ENCODE measurements at places on chromosomes 12 and 14.

DNA sequence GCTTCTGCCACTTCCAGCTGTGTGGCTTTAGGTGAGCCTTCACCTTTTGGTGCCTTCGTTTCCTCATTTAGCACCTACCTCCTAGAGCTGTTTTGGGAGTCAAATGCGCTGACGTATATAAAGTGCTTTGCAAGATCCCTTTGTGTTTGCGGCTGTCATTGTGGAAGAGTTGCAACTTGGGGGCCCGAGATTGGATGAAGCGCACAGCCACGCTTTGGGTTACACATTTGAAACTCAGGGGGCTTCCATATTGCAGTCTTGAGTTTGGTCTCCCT, 636 bp upstream of the ARL6IP4 start:
- DNase-seq = no peak

DNA sequence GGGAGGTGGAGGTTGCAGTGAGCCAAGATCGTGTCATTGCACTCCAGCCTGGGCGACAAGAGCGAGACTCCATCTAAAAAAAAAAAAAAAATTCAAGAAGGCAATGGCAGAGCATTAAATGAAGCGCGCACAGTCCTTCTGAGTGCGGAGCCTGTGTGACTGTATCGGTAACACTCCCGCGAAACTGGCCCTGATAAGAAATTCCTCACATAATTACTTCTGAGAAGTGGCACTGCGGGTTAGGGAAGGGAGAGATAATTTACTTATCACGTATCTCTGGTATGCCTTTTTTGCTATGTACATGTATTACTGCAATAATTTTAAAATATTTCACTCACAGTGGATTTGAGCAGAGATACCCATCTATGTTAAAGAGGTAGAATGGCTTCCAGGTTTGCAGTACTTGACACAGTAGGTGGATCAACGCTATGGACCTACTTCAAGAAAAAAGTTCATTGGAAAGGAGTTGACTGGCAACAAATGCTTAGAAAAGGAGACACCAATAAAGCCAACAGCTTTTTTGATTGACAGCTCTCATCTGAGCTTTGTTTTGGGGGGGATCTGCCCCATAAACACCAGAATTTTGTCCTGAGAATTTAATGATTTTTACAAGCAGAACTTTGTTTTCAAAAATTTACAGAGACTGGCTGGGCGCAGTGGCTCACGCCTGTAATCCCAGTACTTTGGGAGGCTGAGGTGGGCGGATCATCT, 29.2 kb upstream of the SPTLC2 start:
- no peak for DNase-seq

- no peak for DNase-seq
Measured at GRCh38 chr12:53324113-53324778, 2.8 kb upstream of the AAAS start.

DNA sequence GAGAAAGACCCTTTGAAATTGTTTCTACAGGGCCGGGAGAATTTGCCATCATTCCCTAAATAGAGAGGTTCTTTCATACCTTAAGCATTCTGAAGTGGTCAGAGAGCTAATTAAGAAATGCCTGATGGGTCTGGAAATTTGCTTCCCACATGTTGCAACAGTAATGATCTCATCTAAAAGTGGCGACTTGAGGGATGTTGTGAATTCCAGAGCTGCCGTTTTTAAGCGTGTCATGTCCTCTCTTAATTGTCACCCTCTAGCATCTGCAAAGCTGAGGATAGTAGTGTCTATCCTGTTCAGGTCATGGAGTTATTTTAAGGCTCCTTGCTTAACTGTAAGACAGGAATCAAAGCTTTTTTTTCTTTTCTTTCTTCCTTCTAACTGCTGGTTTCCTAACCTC, 60.4 kb downstream of the FOS start:
- no peak for DNase-seq

DNA sequence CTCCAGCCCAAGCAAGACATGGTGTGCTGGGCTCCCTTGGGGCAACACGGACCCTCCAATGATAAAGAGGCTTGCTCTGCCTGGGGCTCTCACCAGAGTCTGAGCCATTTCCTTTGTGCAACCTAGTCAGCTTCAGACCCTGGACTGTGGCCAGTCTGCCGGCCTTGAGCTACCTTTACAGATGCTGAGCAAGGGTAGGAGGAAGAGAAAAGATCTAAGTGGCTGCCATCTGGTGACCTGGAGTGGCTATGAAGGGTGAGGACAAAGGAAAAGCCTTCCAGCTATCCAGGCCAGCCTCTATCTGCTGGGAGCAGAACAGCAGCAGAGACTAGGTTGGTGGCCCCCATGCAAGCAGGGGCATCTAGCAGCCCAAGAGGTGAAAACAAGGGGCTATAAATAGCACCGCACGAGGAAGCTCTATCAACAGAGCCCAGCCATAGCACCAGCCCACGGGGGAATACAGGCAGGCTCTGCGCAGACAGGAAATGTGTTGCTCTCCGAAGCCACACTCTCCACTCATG, 230.1 kb downstream of the FOXN3 start:
- no peak for DNase-seq

- no peak for DNase-seq
Measured at GRCh38 chr12:103249607-103250006, 246.2 kb downstream of the C12orf42 start.

DNA sequence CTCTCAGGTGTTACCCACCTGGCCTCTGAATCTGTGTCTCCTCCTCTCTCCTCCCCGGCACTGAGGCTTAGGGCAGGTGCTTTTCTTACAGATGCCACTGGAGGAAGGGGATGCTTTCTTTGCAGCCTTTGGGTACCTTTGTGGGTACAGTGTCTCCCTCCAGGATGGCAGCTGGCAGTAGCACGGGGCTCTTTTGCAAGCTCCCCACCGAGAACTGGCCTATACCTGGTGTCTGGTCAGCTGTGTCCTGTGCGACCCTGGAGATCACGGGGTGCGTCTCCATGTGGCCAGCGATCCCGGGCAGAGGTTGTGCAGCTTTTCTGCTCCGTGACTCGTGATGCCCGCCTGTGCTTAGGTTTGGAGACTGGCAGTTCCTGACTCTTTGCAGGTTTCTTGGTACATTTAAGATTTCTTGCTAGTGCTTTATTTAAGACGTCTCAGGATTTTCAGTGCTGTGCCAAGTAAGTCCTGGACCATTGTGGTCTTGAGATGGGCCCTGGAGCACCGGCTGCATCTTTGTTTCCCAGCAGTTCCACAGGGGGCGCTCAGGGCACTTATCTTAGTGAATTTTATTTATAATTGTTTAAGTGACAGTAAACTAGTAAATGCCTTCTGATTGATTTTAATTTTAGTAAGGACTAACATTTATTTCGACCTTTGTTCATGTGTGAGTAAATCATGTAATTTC, 68.9 kb downstream of the DDX51 start:
- no peak for DNase-seq

DNA sequence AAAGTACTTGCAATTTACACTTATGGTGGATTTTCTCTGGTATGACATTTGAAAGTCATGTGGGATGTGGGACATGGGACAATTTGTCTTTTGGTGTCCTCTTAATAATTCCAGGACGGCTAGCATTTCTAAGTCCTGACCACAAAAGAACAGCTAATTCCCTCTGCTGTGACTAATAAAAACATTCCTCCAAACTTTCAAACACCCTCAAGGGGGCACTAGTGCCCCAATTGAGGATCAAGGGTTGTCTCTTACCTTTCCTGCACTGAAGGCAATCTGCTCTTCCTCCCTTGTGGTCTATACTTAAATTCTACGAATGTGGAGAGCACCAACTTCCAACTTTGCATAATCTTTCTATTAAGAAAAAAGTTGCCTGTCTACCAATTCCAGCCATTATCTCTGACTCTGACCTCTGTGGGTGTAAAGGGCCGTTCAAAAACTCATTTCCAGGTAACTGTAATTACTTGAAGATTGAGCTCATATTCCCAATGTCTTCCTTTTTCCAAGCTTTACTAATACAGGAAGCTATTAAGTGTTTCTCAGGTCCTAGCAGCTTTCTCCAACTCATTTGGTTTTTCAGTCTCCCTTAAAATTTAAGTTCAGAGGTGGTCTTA, 210.2 kb downstream of the PTPRO start:
- no peak for DNase-seq

- DNase-seq = no peak
Measured at GRCh38 chr12:26520869-26521268, 312.1 kb downstream of the ITPR2 start.

- no peak for DNase-seq
Measured at GRCh38 chr14:35366056-35366451, 38.5 kb downstream of the NFKBIA start.

DNA sequence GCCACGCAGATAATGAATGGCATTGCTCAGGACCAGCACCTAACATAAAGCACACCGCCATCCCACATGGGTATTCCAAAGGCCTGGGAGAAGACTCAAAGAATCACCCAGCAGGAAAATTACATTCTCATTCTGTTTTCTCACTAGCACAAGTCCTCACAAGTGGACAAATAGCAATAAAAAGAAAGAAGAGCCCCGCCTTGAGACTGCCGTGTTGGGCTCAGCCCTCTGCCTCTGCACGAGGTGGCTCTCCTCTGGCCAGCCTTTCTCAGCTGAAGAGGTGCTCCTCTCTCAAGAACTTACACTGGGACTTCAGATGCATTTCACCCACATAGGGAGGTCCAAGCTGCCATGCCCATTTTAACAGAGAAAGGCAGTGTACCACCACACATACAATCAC, 207.5 kb downstream of the SPTSSA start:
- no peak for DNase-seq

GRCh38 chr12:15709551-15709950, 79.6 kb downstream of the EPS8 start:
- no peak for DNase-seq

- DNase-seq = no peak
Measured at GRCh38 chr12:65649126-65649525, 175.2 kb upstream of the HMGA2 start.

DNA sequence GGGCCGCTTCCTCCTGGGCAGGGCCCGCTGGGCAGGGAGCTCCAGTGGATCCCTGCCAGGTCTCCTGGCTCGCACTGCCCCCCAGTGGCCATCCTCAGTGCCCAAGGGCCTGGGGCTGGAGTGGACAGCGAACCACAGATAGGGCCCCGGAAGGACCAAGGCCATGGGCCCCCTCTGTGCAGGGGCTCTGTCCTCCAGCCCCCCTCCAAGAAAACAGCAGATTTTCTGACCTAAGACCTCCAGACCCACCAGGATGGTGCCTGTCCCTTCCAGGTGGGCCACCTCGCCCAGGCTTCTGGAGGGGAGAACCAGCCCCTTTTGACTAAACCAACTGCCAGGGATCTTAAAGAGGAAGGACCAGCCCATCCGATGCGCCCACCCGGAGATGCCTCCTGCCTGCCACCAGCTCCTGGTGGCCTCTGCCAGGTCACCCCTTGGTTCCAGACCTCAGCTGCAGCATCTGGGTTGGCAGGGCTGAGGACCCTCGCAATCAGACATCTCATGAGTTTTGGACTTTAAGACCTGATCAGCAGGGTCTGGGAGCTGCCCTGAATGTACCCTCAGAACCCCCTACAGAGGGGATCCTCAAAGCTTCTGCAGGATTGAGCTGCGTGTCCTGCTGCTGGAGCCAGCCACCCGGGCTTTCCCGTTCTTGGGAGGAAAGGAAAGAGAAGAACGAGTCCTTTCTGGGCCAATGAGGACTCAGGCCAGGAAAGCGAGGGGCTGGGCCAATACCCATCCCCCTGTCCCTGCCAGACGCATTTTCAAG, 325.8 kb upstream of the DIO3 start:
- peak; percentile 83 for DNase-seq

DNA sequence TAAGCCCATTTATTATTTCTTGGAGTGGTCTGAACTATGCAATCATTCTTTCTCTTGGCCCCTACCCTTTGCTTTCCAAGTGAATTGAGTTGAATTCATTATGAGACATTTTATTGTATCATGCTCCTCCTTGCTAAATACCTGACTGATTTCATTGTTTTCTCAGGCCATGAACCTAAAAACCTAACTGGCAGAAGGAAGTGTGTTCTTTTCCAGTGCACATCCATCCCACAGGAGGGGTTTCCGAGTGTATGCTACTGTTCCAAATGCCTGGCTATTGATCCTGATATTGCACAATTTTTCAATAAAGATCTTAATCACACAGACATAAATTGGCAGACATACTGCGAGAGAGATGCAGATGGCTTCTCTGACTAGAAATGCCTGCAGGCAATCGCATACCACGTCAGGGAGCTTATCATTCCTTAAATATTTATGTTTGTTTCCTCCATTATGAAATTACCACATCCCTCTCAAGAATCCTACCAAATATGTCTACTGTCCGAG, 162.2 kb upstream of the EGLN3 start:
- no peak for DNase-seq

DNA sequence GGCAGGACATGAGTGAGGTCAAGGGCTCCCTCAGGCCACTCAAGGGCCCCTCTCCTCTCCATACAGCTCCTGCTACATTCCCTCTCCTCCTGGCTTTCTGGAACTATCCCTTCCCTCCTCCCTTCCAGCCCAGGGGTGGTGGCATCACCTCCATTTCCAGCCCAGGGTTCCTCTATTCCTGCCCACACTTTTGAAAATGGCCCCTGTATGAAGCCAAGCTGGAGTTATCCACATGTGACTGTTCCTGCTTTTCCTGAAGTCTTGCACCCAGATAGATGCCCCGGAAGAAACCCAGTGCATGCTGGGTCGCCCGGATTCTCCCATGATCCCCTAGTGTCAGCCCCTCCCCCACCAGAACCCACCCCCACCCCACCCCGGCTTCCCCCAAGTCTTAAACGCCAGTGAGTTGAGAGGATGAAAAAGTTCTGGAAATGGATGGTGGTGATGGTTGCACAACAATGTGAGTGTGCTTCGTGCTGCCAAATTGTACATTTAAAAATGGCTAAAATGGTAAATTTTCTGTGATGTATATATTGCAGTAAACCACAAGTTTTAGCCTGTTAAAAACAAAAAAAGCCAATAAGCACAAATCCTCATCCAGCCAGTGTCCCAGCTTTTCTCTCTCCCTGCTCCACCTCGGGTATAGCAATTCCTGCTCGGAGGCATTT, 136.9 kb downstream of the SCARB1 start:
- DNase-seq = no peak

DNA sequence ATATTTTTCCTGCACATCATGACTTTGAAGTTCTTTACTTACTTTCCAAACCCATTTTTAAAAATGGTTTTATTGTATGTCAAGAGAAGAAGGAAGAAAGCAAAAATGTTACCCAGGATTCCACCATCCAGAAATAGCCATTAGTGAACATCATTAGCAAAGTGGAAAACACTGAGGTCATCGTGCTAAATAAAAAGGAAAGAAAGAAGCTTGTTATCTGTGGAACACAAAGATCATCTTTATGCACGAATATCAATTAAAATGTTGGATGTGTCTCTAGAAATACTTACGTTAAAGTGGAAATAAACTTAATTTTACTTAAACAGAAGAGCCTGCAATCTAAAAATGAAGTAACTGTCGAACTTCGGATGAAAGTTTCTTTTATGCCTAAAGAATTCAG, 27.3 kb downstream of the SFSWAP start:
- DNase-seq = no peak

- no peak for DNase-seq
Measured at GRCh38 chr12:1792406-1792805, 28.0 kb upstream of the LRTM2 start.

DNA sequence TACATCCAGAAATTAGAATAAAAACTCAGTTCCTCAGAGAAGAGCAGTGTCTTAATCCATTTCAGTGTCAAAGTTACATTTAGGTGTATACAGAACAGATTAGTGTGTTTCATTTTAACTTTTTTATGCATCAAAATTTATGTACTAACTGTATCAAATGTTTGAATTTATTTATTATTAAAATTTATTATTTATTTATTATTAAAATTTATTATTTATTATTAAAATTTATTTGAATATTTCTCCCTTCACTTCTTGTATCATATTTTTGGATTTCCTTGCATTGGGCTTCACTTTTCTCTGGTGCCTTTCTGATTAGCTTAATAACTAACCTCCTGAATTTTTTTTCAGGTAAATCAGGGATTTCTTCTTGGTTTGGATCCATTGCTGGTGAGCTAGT, 2.3 kb upstream of the TAS2R14 start:
- no peak for DNase-seq

Data from sciatic nerve (tissue), 2 donors.